ENCODE measurements at places on chromosomes 1 and 21.
A peak's percentile ranks its signal among the peaks of the same experiment; 100 is the strongest.

DNA sequence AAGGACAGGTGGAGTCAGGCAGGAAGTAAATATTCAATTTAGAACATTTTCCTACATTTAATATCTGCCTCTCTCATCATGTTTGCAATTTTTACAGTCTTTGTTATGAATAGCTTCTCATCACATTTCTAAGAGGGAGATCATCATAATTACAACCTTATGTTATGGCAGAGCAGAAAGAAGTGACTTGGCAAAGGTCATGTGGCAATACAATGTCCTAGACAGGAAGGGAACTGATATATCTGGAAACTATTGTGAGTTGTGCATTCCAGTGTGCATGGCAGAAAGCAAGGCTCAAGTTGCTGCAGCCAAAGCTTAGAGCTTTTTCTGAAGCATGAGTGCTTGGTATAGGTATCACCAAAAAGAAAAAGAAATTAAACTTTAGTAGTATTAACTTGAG, 43.8 kb upstream of the PRRX1 start:
- no peak for DNase-seq

DNA sequence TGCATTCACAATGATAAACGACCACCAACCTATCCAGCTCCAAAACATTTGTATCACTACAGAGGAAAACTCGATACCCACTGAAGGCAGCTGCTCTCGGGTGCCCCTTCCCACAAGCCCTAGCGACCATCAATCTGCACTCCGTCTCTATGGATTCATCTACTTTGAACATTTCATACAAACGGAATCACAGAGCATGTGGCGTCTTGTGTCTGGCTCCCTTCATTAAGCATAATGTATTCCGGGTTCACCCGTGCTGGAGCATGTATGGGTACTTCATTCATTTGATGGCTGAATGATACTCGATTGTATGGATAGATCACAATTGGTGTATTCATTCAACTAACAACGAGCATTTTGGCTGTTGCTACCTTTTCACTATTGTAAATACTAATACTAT, 340.2 kb downstream of the SMYD3 start:
- peak; percentile 89 for DNase-seq

DNA sequence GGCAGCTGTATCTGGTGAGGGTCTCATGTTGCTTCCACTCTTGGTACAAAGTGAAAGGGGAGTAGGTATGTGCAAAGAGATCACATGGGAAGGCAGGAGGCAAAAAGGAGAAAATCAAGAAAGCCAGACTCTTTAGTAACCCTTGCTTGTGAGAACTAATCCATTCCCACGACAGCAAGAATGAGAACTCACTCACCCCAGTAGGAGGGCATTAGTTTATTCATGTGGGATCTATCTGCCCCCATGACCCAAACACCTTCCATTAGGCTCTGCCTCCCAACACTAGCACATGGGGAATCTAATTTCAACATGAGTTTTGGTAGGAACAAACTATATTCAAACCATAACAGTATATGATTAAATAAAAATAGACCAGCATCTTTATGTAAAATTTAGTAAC, 57.6 kb downstream of the ZNHIT6 start:
- DNase-seq: no peak

DNA sequence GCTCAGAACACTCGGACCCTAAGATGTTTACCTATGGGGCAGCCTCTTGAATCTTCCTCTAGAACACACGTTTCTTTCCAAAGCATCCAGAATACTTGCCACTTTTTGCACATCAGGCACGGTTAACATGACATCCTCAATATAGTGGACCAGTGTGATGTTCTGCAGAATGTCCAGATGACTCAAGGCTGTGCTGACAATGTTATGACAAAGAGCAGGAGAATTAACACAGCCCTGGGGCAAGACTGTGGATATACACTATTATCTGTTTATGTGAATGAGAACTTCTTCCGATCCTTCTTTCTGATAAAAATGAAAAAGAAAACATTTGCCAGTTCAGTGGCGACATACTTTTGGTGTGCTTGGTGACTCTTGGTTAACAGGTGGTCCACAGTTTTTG, 154.3 kb downstream of the PDE4B start:
- no peak for DNase-seq

- DNase-seq: no peak
Measured at GRCh38 chr1:168726281-168726680, 2.7 kb downstream of the DPT start.

DNA sequence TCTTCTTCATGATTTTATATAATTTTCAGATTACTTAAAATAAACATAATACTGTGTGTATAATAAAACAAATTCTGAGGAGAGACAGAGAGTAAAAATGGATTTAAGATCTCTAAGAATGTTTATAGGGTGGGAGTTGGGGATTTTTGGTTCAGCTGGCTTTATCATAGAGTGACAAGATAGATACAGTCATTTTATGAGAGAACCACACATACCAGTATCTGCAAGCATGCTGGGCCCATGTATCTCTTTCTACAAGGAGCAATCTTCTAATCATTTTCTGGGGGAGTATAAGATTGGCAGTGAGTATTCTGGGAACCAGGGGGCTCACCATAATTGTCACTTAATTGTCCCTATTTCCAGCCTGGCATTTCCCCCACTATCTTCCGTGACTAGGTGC, 64.3 kb upstream of the DUSP10 start:
- no peak for DNase-seq

DNA sequence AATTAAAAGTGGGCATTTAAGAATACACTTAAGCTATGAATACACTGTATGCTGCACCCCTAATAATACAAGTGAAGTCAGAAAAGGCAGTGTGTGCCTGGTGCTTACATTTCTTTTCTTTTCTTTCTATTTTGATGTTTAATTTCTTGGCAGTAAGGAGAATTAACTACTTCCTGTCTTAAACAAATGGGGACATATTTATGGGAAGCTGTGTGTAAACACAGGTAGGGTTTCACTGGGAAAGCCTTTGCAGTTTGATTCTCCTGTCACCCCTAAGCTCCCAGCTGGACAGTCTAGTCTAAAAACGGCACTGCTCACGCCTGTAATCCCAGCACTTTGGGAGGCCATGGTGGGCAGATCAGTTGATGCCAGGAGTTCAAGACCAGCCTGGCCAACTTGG, 146.0 kb downstream of the MIS18A start:
- no peak for DNase-seq

DNA sequence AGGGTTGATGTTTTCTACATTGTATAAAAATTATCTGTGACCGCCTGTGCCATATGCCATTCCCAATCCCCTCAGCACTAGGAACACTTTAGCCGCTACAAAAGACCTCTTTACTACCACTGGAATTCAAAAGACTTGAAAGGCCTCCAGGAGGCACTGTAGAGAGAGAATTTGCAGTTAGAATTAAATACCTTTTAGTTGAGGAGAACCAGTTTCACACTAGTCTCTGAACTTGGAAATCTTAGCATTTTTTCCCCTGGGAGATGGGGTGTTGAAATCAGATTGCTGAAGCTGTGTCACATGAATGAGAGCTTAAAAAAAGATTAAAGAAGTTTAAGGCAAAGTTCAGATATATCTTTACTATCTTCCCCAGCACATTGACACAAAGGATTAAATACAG, 291.0 kb downstream of the ADGRL2 start:
- DNase-seq: no peak

DNA sequence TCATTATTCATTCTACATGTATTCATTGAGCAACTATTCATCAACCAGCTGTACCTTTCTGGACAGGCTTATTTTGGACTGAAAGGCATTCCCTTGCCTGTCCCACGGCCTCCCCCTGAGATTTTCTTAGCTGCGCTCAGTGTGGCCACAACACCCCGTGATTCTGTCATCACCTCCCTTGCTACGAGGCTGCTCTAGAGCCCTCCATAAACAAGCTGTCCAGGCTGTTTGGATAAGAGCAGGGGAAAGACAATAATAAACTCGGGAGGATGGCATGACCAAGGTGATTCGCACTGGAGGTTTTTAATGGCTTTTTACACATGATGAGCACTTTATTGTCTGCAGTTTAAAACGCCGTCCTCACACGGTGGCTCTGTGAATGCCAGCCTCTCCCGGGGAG, 139.7 kb downstream of the ROR1 start:
- DNase-seq: no peak

DNA sequence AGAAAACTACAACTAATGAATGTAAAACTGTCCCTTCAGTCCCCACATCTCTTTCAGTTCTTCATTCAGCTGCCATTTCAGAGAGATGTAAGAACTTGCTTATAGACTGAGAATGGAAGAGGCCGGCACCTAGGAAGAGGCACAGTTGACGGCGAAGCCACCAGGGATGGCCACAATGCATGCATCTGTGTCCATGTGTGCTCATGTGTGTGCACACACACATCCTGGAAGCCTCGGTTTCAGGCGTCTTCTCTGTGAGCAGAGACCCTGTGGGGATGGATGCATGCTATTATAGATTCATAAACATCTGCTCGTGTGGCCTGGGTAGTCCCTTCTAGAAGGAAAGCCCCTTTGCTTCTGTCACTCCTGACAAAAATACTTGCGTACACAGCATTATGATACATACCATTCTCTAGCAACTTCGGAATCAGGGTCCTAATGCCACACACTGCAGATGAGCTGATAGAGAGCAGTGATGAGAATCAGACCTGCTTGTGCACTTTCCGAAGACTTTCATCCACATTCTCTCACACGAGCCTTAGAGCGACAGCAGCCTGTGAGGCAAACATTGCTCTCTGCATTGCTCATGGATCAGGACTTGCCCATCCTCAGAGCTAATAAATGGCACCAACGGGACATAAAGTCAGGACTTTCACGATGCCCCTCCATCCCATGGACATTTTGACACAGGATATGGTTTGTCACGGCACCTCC, 12.4 kb upstream of the GPR61 start:
- DNase-seq: no peak

GRCh38 chr1:45643321-45643720, 19.5 kb upstream of the CCDC17 start:
- no peak for DNase-seq

GRCh38 chr1:92399076-92399475, 87.6 kb downstream of the GFI1 start:
- no peak for DNase-seq

GRCh38 chr1:151975311-151976014, 18.2 kb downstream of the S100A10 start:
- DNase-seq: no peak

GRCh38 chr1:56363007-56363770, 216.2 kb downstream of the PLPP3 start:
- no peak for DNase-seq

DNA sequence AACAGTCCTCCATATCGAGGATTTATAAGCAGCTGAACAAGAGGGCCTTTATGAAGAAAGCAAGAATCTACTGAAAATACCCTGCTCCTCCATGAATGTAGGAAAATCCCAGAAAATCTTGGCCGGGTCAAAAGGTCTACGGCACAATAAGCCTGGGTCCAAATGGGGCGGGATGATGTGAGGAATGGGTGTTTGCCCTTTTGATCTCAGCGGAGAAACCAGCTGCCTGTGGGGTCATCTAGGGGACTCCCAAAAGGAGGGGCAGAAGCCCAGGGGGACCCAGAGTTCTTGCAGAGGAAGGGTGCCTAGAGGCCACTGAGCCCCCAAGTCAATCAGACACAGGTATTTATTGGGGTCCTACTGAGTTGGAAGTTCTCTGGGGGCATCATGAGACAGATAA, 11.4 kb upstream of the PIGR start:
- no peak for DNase-seq

- no peak for DNase-seq
Measured at GRCh38 chr21:33228455-33228854, 1.3 kb upstream of the IFNAR2 start.

DNA sequence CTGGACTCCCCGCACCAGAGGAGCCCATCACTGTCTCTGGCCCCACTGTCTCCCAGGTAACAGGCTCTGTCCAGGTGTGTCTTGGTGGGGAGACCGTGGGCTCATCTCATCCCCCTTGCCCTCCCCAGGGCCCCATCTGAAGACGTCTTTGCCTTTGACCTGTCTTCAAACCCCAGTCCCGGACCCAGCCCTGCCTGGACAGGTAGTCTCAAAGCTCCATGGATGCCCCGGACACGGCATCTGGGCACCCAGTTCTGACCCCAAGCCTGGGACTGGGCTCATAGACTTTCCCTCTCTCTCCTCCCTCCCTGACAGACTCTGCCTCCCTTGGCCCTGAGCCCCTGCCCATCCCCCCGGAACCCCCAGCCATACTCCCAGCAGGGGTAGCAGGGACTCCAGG, 6.3 kb upstream of the CATSPER4 start:
- no peak for DNase-seq

GRCh38 chr1:208809876-208810275, 565.7 kb upstream of the PLXNA2 start:
- DNase-seq: no peak

DNA sequence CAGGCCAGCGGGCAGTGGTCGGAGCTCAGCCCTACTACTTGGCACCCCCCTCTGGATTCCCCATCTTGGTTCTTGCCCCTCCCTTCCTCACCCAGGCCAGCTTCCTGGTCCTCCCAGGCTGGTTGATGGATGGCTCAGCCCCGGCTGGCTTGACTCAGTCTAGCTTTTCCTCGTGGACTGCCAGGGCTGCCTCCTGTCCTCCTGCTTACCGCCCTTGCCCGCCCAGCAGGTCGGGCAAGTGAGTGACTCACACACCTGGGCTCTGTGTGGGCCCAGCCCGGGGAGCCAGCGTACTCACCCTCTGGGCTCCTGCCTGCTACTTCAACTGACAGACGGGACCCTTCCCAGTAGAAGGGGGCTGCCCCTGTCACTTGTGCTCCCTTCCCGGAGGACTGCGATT, 19.5 kb upstream of the ARHGEF10L start:
- DNase-seq: no peak

- DNase-seq: peak; percentile 29
Measured at GRCh38 chr21:45838634-45839033, 142.9 kb upstream of the COL6A1 start.

- DNase-seq: no peak
Measured at GRCh38 chr21:27734146-27734545, 767.3 kb upstream of the ADAMTS5 start.

GRCh38 chr1:23989263-23989662, 9.1 kb upstream of the SRSF10 start:
- DNase-seq: no peak

DNA sequence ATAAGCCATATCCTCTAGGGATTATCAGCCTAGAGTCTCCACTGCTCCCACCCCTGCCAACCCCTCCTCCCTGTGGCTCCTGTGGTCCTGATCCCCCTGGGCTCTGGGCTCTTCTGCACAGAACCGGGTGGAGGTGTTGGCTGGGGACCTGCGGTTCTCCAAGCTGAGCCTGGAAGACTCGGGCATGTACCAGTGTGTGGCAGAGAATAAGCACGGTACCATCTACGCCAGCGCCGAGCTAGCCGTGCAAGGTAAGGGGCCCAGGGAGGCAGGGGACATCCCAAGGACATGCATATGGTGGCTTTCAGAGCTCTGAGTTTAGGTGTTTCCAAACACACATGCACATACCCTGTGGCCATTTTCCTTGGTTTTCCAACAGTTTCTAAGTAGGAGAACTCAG, 19.3 kb downstream of the CNTN2 start:
- DNase-seq: no peak

DNA sequence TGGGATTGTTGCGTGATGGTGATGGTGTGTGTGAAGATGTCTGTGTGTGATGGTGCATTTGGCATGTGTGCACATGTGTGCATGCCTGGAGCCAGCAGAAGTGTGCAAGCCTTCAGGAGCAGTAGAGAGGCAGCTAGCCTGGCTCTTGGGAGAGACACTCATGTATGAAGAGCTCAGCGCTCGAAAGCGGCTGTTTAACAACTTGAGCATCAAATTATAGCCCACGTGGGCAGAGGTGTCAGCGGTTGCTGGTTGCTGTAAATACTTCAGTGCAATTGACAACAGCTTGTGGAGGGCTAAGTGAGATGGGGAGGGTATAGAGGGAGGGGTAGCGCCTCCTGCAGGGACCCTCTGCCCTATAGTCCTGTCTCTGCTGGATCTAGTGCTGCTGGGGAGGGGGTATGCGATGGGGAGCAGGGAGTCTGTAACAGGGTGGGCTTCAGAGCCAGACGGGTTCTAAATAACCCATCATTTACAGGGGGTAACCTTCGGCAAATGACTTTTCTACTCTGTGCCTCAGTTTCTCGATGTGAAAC, 21.5 kb downstream of the FOXD2 start:
- no peak for DNase-seq
